ELR (cell line): ENCODE measurements at places on chromosomes 7 and 10.

DNA sequence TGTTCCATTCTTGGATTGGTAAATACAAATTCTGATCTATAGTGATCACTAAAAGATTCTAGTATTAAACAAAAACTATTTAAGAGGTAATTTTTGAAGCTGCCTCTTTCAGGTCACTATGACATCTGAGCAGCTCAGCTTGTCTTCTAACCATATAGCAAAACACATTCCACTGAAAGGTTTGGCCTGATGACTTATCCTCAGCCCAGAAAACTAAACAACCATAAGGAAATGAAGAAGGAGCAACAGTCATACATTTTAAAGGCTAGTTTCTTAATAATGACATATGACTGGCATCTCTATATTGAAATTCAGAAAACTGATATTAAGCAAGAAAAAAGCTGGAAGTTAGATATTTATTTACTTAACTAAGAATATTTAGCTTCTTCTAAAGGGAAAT lies 24.6 kb downstream of the NT5C2 start:
- DNase-seq, result peak; percentile 87

DNA sequence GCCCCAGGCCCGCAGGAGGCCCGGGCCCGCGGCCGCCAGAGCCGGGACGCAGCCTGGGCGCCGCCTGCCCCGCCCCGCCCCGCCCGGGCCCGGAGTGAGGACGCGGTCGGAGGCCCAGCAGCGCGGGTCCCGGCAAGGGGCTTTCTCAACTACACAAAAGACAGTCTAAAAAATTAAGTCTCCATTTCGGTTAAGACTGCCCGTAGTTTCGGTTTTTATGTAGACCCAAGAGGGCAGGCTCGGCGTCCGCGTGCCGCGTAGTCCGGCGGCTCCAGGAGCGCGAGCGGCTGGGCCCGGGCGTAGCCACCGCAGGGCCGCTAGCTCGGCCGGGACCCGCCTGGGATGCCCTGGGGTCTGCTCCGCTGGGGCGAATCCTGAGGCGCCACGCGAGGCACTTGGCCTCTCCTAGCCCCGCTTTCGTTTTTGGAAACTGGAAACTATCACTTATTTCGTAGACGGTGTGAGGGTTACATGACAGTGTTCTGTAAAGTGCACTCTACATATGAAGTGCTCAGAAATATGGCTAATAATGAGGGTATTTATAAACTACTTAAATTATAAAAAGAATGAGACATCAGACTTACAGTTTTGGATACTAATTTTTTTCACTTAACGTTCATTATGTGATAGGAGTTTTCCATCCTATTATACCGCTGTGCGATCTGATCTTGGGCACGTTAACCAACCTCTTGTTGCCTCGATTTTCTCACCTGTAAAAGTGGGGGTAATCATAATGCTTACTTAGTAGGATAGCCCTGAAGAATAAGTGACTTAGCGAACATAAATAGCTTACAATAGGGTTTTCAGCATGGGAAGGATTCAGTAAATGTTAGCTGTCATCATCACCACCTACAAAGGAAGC lies 573 bp downstream of the BLVRA start:
- peak; percentile 64 for DNase-seq

GRCh38 chr10:26738301-26738911 lies 40.9 kb downstream of the PDSS1 start:
- no peak for DNase-seq

- DNase-seq, result no peak
Measured at GRCh38 chr7:77271766-77272165, 72.1 kb upstream of the FGL2 start.

- DNase-seq, result peak; percentile 8
Measured at GRCh38 chr7:86814661-86815379, 171.1 kb downstream of the GRM3 start.

DNA sequence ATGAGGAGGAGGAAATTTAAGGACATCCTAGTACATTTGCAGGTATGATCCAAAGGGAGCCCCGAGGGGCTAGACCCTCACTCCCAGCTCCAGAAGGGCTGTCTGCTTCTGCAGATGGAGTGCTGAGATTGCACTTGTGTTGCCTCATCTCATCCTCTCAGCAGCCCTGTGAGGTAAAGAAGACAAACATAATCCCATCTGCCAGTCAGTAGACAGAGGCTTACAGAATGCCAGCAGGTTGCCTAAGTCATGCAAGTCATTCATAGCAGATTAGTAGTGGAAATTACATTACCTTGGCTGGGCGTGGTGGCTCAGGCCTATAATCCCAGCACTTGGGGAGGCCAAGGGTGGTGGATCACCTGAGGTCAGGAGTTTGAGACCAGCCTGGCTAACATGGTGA lies 45.4 kb downstream of the BLVRA start:
- no peak for DNase-seq

- DNase-seq, result no peak
Measured at GRCh38 chr10:131675104-131675503, 225.7 kb upstream of the PPP2R2D start.

DNA sequence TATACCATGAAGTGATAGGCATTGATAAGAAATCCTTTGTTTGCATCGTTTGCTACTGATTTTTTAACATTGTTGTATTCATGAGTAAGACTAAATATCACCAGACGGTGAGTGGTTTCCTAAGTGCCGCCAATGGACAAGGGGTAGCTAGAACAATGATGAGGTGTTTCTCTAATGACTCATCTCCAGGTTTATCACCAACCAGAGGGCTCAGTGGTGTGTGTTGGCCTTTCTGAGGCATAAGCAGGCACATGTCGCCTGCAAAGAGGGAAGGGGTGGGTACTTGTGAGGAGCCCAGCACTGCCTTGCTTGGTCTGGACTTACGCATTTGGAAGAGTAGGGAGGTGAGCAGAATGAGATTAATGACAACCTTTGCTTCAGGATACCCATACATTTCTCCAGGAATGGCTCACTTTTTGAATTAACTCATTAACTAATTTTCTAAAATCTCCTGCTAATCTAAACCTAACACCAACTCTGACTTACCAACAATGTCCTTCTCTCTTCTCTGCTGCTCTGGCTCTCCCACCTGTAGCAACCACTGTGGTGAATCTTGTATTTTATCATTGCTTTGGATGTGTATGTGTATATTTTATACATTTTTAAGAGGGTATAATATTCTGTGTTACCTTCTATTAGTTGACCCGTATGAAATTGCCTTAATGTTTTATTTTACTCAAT lies 722.6 kb downstream of the GRID1 start:
- DNase-seq, result peak; percentile 3

GRCh38 chr7:70131817-70132216 lies 533.5 kb downstream of the AUTS2 start:
- no peak for DNase-seq

GRCh38 chr10:15229268-15229667 lies 60.8 kb upstream of the NMT2 start:
- DNase-seq, result no peak

DNA sequence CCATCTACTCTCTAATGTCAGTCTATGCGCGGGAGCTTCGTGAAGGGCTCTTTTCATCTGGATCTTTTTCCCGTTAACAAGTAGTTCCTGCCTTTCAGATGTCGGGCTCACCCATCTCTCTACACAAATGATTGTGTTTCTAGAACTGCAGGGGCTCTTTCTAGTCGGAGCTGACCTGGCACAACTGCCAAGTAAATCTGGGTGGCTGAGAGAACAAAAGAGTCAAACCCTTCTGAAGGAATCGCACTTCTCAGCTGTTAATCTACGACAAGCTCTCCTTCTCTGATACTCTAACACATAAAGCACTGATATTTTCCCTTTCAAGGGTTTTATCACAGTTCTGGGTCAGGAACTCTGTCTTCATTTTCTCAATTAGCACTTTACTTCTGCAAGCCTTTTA lies 144.7 kb downstream of the NRP1 start:
- DNase-seq, result no peak

DNA sequence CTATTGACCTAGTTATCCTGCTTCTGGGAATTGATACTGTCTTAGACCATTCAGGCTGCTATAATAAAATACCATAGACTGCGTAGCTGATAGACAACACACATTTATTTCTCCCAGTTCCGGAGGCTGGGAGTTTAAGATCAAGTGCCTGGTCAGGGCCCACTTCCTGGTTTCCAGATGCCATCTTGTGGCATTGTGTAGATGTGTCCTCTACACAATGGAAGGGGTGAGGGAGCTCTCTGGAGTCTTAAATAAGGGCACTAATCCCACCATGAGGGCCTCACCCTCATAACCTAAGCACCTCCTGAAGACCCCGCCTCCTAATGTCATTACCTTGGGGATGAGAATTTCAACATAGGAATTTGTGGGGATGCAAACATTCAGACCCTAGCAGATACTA lies 62.4 kb downstream of the SLC35B4 start:
- DNase-seq, result peak; percentile 44

GRCh38 chr7:16422103-16422435 lies 731 bp upstream of the CRPPA start:
- peak; percentile 24 for DNase-seq

- DNase-seq, result no peak
Measured at GRCh38 chr7:143303733-143304132, 12.2 kb upstream of the CLCN1 start.

- DNase-seq, result no peak
Measured at GRCh38 chr10:71772832-71773220, 494 bp downstream of the VSIR start.

DNA sequence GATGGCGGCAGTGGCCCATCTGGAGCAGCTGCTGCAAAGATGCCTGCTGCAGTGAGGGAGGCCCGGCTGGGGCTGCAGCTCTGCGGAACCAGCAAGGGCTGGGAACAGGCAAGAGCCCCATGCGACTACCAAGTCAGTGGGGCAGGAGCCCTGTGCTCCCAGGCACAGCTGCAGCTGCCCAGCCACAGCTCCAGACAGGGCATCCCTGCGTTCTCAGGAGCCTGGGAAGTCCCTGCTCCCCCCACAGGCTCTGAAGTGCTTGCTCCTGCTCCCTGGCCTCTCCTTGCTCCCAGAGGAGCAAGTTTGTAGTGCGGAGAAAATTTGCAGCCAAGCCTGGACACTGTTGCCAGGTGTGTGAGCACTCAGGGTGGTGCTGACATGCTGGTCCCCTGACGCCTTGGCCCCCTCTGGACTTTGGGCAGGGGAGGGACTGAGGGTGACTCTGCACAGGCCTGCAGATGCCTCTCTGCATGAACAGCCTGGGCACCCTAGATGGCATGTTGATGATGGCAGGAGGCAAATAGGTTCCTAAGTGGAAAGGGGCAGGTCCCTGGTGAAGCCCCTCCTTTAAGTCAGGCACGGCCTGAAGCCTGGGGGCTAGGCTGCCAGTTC lies 105.6 kb downstream of the LYZL1 start:
- DNase-seq, result no peak

GRCh38 chr10:123507298-123507697 lies 158.9 kb upstream of the GPR26 start:
- DNase-seq, result no peak

DNA sequence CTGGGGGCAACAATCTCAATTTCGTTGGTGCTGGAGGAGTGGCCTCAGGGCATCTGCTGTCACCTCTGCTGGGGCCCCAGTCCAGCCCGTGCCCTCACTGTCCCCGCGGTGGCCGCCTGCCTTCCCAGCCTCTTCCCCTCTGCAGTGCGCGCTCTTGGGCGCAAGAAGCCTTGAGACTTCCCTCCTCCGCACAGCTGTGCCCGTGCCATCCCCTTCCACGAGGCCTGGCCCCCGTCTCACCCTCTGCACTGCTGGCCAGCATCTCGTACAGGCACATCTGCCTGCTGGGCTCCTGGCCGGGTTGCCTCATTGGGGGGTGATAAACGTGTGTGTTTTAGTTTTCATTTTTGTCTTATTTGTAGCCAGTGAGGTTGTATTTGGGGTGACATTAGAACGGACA lies 14.0 kb downstream of the IDI2 start:
- DNase-seq, result no peak

DNA sequence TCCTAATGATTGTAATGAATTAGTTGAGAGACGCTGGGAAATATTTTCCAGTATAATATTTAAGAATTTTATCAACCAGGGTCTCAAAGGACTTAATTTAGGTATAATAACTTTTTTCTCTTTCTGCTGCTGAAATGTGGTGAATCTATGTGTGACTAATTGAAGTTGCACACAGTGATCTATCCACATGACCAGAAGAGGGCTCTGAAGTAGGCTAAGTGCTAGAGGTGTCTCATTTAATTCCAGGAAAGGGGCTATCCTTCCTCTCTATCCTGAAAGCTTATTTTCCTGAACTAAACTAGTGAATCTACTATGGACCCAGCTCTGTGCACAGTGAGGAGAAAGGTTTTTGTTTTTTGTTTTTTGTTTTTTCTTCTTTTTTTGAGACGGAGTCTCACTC lies 294.4 kb upstream of the MYO3A start:
- DNase-seq, result no peak

- peak; percentile 67 for DNase-seq
Measured at GRCh38 chr10:117374506-117375359, 507 bp downstream of the PDZD8 start.

DNA sequence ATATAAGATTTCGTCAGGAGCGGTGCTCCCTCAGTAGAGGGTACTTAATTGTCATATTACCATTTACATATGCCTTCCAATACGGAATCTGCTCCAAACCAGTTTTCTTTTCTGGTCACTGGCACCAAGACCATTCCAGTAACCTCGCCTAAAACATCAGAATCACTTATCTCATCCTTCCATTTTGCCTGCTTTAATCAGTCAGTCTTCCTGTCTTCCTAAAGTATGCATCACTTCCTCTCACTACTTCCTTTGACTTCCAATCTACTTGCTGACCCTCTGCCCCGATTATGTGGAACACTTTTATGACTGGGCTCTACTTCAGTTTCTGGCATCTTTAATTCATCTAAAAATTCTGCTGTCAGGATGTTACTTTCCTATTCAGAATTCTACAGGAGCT lies 33.5 kb downstream of the CUL2 start:
- peak; percentile 59 for DNase-seq

DNA sequence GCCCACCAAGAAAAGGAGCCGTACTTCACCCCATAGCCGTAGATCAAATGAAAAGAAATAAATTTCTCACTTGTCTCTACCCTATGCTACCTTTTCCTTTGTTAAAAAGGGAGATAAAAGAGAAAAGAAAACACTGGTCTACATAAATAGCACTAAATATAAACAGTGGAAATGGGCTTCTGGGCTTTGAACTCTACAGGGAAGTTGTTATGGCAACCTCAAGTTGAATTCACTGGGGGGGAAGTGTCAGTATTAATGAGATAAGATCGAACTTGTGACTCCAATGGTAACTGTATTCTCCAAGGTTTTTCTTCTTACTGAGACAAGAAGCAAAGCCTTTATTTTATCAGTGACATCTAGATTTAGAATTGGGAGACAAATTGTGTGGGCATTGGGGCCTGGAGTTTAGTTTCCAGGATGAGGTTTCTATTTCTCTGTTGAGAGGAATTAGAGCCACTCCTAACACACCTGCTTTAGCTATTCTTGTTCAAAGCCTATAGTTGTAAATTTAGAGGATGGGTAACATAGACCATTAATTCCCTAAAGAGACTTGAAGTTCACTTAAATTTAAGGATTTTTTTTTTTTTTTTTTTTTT lies 604.3 kb upstream of the GALNT17 start:
- no peak for DNase-seq
